ENCODE measurements at places on chromosomes 13 and 19.

DNA sequence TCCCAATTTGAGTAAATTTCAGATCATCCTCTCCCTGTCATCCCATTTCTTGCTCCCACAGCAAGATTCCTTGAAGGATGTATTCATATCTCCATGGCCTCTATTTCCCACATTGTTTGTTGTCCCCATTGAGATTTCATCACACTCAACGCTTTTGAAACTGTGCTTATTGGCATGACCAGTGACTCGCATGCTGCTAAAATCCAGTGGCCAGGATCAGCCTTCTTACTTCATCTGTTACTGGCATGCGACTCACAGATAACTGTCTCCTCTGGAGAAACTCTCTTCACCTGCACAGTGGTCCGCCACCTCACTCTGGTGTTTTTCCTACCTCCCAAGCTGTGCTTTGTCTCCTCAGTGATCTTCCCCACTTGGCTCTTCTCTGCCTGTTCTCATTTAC is 95.8 kb downstream of the WASF3 start:
- peak; percentile 32 for DNase-seq

DNA sequence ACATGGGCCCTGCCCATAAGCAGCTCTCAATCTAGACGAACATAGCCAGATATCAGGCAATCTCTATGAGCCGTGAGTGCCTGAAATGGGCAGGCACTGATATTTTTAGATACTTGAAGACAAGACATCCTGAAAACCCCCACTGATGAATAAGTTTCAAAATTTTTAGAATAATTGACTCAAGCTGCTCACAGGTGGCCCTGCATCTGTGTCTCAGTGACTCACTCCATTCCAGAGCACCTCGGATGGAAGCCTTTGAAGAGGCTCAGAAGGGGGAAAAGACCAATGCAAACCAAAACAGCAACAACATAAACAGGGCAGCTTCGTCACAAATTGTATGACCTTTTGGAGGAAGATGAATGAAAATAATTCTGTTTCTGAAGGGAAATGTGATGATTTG is 42.8 kb upstream of the SLC46A3 start:
- DNase-seq: peak; percentile 55

GRCh38 chr13:59445812-59446211 is 717.9 kb downstream of the DIAPH3 start:
- DNase-seq: no peak

DNA sequence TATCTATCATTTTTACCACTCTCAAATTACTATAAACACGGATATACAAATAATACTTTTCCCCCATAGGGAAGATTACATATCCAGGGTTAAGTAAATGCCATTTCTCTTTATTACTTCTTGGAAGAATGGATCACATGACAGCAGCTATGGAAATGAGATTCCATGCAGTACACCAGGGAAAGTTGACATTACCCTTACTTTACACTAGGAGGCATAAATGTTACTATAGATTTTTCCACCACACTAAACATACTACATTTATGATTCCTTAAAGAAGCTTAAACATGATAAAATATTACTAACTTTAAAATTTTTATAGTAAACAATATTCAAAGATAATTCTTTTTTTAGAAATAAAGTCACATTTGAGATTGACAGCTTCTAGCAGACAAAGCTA is 611.4 kb downstream of the PCDH9 start:
- peak; percentile 28 for DNase-seq

DNA sequence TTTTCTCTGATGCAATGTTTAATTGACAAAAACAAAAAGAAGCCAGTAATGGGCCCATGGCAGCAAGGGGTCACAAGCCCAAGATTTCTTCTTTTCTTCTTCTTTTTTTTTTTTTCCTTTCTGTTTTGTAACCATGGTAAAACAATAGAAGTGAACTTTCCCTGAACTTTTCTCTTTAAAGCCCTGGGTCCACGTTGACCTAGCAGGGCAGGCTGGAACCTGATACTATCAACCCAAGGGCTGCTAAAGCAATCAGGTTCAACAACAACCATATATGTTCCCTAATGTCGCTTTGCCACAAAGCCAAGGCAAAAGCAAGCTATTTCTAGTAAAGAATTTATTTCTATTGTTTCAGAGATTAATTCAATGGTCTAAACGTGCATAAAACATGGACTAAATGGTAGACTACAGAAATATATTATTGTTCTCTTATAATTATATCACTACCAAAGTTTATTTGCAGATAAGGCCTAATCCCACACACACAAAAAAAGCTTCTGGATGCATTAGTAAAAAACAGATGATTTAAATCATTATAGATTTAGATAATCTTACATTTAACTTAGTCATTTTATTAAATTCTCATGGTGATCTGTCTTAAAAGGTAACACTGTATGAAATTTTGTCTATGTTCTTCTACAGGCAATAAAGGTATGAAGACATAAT is 153.9 kb downstream of the DACH1 start:
- no peak for DNase-seq

DNA sequence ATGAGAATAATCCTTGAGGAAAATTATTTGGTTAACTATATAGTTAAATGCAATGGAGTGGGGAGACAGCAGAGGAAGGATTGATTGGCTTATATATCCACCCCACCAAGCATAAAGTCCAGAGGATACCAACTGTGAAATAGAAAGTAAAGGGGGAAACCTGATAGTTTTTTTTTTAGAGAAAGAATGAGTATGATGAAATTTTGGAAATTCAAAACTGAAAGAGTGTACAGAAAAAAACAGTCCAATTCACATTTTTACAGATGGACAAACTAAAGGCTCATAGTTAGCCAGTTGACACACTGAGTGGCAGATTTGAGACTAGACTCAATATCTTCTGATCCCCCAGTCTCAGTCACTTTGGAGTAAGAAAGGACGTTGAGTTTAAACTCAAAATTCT is 51.1 kb downstream of the FNDC3A start:
- no peak for DNase-seq

DNA sequence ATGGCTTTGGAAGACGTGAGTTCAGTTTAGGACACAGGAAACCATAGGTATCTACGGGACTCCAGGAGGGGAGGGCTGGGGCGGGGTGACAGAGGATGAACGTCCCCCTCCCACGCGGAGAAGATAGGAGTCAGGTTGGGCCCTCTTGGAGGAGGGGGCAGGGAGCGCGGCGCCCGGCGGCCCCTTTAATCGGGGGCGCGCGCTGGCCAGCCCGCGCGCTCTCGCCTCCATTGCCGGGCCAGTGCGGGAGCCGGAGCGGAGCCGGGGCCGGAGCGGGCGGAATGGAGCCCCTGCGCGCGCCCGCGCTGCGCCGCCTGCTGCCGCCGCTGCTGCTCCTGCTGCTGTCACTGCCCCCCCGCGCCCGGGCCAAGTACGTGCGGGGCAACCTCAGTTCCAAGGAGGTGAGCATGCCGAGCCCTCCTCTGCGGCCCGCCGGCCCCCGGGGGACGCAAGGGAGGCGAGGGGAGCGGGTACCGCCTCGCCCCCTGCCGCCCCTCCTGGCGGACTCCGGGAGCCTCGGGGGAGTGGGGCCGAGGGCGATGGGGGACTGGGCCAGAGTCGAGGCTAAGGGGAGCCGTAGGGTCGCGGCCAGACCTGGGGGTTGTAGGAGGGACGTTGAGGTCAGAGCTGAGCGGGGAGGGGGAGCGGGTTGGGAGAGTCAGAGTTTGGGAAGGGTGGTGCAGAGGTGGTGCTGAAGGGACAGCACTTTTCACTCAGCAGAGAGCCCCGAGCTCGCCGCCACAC is at the start of gene TMEM145:
TSS of gene TMEM145 (plus strand) at position 214 of the 744 bp plus-strand sequence. CDS start at position 282, 68 bp downstream.
- DNase-seq: no peak

DNA sequence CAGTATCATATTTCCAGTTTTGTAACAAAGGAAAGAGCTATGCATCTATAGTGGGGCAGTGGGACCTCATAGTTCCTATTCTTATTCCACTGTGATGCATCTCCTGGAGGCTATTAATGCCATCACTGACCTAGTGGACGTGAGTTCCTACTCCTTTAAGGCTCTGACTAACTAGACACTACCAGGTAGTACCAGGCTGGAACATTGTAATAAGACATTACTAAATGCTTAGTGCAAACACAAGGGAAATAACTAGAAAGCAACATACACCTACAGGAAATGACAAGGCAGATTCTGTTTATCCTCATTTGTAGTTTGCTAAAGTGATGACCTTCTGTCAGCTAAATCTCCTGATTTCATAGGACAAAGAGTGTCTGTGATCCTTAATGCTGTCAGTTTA is 192.5 kb downstream of the POSTN start:
- DNase-seq: no peak

DNA sequence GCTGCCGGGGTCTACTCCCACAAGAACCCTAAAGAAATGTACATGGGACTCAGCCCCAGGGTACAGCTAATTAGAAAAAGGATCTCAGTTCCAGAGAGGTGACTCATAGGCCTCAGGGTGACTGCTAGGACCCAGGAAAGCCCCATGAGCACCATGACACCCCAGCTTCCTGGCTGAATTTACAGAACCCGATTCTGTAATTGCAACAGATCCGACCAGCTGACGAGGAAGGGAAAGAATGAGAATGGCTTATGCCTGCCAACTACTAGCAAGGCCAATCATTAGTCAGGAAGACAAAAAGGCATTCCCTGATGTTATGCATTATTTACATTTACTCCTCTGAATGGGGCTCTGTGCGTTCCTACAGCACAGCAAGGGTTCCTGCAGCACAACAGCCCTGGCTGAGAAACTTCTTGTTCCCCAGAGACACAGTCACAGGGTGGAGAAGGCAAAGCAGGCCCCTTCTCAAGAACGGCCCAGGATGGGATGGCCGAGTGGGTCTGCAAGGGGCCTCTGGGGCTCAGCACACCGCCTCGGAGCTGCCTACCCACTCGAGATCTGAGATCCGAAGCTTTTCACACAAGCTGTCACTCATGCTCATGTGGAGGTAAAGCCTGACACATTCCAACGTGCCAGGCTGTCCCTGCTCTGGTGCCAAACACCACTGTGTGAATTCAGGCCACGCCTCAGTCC is 27.2 kb downstream of the PBX4 start:
- peak; percentile 97 for DNase-seq

- no peak for DNase-seq
These were observed 109.5 kb downstream of the STK24 start for GRCh38 chr13:98467263-98467985.

- no peak for DNase-seq
These were observed 77.3 kb downstream of the ZIC5 start for GRCh38 chr13:99894105-99894839.

DNA sequence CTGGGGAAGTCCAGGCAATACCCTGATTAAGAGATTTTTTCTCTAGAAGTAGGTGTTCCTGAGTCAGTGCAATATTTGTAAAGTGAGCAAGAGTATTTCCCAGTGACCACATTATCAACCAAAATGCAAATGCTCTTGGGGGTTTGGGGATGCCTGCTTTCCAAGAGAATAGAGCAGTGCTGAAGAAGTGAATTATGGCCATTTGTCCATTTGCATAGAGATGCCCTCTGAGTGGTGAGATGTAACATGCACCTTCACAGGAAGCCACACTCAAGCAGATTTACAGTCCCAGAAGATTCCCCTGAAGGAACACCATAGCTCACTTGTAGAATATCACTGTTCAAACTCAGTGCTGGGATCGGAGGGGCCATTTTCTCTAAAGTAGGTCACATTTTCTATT is 71.8 kb downstream of the TNFSF11 start:
- DNase-seq: no peak

DNA sequence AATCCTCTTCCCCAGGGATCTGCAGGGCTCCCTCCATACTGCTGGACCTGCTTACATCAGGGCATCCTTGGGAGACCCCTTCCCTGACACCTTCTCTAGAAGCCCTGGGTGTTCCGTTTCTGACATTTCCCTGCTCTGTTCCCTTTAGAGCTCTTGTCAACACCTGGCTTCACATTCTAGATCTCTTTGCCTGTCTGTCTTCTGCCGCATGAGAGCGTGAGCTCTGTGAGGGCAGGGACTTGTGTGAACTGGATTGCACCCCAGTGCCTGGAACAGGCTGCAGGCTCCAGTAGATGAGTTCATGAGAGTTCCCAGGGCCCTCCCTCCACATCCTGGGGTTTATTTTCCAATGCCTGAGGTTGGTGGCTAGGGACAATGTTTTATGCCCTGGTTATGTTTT is 651 bp downstream of the CEACAM7 start:
- no peak for DNase-seq

DNA sequence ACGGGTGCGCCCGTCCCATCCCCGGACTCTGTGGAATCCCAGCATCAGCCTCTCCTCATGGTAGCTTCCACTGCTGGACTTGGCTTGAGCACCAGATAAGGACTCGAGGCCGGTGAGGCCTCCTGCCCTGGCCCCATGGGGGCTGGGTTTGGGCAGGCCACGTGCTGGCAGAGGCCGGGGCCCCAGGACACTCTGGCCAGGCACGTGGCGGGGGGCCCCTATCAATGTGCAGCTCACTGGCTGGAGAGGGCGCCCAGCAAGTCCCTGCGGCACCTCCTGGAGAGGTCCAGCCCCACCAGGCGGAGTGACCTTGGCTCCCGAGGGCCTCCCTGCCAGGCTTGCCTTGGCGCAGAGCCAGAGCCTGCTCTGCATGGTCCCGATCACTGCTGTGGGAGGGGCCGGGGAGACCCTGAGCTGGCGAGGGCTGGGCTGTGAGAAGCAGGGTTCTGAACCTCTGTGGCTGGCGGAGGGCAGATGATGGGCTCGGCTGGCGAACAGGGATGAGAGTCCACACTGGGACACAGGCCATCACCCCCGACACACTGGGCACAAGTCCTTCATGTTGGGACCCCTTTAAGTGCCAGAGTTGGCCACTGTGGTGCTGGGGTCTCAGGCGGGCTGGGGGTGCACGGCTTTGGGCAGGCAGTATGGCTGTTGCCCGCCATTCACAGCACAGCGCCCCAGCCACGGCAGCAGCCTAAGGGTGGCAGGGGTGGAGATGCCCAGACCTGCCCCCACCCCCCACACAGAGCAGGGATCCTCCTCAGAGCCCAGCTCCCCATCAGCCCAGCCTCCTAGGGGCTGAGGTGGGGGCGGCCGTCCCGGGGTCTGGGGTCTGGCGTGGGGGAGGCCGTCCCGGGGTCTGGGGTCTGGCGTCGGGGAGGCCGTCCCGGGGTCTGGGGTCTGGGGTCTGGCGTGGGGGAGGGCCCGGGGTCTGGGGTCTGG is 19.1 kb downstream of the CEBPG start:
- DNase-seq: no peak

- DNase-seq: no peak
These were observed 211.2 kb upstream of the SOX1 start for GRCh38 chr13:111855786-111856185.

GRCh38 chr13:21104199-21105019 is 43.0 kb upstream of the LATS2 start:
- no peak for DNase-seq

- DNase-seq: no peak
These were observed 57.4 kb downstream of the PSPC1 start for GRCh38 chr13:19725320-19725719.
